ENCODE measurements at places on chromosomes 11 and 22. TPM values are rescaled to one million over a fixed set of nuclear protein-coding genes. Genes with fewer than 3 reads are reported as not detected.

Gene OVCH2
- not detected for total RNA-seq

Gene PRSS23
- total RNA-seq = 43.9 TPM

Gene RASSF10
- total RNA-seq = not detected

Gene NCR3LG1
- 4.4 TPM for total RNA-seq

Gene NRIP3
- total RNA-seq = 5.3 TPM

Gene OR5B21
- not detected for total RNA-seq

Gene B3GAT1
- 0.28 TPM for total RNA-seq

Gene RAC2
- total RNA-seq = 540 TPM

Gene SLC15A3
- 4.0 TPM for total RNA-seq

Gene ESAM
- not detected for total RNA-seq

Gene OR5P2
- total RNA-seq = not detected

Gene GGT5
- 0.07 TPM for total RNA-seq

Gene CCDC88B
- 119 TPM for total RNA-seq

Gene GRM5
- not detected for total RNA-seq

Gene TEF
- total RNA-seq = 2.1 TPM

Gene CHEK2
- total RNA-seq = 32.7 TPM

Gene SMARCB1
- total RNA-seq = 89.9 TPM

Gene CCDC81
- 0.75 TPM for total RNA-seq

Gene MRGPRX3
- not detected for total RNA-seq

Gene BATF2
- 0.09 TPM for total RNA-seq

Gene DEFB131B
- total RNA-seq = not detected

Gene LIF
- 511 TPM for total RNA-seq

Gene GUCY1A2
- not detected for total RNA-seq

Gene POU2AF2
- 0.44 TPM for total RNA-seq

Gene JAM3
- total RNA-seq = 4.7 TPM

Gene CLMP
- 0.12 TPM for total RNA-seq

Gene ANO5
- total RNA-seq = not detected

Gene TRIM6
- total RNA-seq = 0.14 TPM

Gene AHNAK
- 91.5 TPM for total RNA-seq

Gene HBG2
- total RNA-seq = not detected
